Head of caudate nucleus (tissue), 42 donors: ENCODE measurements at places on chromosomes 16 and 17.

DNA sequence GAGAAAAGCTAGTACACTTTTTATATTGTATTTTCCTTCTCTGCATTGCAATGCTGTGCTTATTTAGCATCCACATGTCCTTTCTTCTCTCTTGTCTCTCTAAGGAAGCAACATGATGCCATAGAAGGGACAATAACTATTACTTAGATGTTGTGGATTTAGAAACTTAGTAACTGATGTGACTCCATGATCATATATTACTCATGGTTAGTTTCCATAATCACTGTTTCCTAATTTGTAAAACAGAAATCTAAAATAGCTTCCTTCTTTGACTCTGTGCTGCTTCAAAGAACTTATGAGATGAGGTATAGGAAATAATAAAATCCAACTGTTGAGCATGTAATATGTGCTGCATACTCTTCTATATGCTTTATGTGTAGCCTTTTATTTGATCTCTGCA lies 6.6 kb upstream of the ABCA5 start:
- DNase-seq, result no peak

- DNase-seq, result no peak
Measured at GRCh38 chr17:32523827-32524552, 37.2 kb downstream of the CDK5R1 start.

GRCh38 chr17:50465635-50466034 lies 3.0 kb downstream of the CHAD start:
- DNase-seq, result no peak

- no peak for DNase-seq
Measured at GRCh38 chr16:17548825-17549224, 78.1 kb upstream of the XYLT1 start.

DNA sequence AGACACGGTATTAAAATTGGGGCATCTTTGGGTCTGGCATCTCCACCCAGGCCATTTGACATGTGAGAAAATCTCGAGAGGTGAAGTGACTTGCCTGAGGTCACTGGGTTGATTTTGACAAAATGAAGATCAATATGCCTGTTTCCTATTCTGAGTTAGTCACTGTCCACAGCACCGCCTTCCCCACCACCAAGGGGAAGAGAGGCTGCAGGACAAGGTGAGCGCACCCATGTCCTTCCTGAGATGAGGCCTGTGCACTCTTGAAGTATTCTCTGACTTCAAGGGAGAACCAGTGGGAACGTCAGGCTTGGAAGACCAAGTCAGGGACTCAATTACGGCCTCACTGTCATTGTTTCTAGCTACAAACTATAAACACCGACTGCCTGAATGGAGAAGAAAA lies 49.9 kb upstream of the WSB1 start:
- no peak for DNase-seq

DNA sequence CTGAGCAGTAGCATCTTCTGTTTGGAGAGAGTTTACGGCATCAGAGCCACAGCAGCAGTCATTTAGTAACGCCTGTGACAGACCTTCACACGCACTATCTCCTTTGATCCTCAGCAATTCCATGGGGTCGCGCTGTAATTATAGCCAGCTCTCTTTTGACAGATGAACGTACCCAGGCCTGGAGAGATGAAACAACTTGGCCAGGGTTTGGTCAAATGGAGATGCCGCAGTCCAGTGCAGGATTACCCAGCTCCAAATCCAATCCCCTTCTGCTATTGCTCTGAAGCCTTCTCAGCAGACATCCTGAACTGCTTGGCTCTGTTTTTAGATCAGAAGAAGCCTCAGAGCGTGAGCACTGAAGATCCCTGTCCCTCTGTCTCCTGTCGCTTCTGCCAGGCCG lies 83.9 kb downstream of the SOX9 start:
- DNase-seq, result no peak

DNA sequence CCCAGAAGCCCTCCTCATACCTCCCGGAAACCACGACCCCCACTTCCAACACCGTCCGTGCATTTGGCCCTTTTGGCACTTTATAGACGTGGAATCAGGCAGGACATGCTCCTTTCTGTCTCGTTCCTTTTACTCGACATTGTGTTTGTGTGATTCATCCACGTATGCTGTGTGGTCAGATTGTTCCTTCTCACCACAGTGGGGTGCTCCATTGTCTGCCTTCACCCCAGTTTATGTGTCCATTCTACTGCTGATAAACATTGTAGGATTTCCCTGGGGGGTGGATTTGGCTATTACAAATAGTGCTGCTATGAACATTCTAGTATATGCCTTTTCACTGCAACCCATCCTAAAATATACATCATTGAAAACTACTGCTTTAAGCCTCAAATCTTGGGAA lies 28.9 kb upstream of the RPH3AL start:
- no peak for DNase-seq

DNA sequence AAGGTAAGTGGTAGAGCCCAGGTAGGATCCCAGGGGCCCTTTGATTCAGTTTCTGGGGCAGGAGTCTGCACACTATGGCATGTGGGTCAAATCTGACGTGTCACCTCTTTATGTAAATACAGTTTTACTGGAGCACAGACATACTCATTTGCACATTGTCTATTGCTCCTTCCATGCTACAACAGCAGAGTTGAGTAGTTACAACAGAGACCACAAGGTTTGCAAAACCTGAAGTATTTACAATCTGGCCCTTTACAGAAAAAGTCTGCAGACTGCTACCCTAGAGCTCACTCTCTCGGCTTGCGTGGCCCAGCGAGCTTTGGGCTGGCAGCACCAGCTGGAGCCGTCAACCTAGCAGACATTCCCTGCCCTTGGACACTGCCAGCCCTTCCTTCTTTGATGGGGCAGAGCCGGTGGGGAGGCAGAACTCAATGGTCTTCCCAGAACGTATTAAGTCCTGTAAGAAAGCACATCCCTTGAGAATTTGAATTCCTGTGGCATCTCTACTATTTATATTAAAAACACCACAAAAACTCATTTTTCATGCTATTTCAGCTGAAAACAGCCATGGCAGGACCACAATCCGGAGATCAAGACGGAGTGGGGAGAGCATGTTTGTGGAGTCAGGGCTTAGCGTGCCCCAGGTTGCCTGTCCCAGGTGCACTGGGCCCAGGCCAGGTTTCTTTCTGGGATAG lies 133.1 kb upstream of the NUDT7 start:
- DNase-seq, result no peak

GRCh38 chr17:78355045-78355641 lies 4.7 kb downstream of the SOCS3 start:
- DNase-seq, result no peak

DNA sequence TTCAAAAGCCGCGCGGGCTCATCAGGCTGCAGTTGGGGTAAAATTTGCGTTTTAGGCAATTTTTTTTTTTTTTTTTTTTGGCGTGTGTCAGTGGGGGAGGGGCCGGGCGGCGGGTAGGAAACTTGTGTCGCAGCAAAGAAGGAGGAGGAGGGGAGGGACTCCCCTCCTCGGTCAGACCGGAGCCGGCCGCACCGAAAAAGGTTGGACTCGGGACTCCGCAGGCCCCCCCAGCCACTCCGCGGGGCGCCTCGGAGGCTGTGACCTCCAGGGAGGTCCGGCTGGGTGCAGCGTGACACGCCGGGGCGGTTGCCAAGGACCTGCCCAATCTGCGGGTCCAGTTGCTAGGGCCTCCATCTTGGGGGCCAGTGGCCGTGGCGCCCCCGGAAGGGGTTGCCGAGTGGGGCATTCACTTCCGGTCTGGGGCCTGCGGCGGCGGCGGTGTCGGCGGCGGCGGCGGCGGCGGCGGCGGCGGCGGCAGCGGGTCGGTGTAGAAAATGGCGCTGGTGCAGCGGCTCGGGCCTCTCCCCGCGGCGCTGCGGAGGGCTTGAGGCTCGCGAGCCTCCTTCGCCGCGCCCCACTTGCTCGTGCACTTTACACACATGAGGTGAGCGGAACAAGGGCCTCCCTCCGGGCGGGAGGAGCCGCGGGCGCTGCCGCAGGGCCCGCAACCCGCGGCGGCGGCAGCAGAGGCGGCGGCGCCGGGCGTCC lies at the start of gene TNRC6A:
Gene TNRC6A, plus strand, starts transcription at position 409 of the 708 bp plus-strand sequence. Its CDS starts 191 bp downstream, at position 600.
- peak; percentile 92 for DNase-seq

- no peak for DNase-seq
Measured at GRCh38 chr16:68421076-68421475, 27.2 kb downstream of the SMPD3 start.

GRCh38 chr16:55323637-55324271 lies at the start of gene IRX6:
IRX6 (plus strand) TSS chr16:55324203; CDS start chr16:55325092, 889 bp downstream.
- peak; percentile 48 for DNase-seq

- DNase-seq, result no peak
Measured at GRCh38 chr17:60792250-60792898, 114.7 kb downstream of the BCAS3 start.

DNA sequence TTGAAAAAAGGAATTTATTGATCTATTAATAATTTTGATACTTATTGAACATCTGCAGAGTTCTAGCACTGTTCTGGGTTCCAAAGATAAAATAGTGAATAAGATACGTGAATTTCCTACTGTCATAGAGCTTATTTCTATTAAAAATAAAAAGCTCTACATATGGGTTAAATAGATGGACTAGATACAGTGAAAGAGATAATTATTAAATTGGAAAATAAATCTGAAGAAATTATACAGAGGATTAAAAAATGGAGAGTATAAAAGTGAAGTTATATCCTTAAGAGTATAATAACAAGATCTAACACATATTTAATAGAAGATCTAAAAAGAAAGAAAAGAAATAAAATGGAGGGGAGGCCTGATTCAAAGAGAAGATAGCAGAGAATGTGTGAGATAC lies 10.1 kb upstream of the ABCA5 start:
- DNase-seq, result no peak

- DNase-seq, result no peak
Measured at GRCh38 chr17:35630530-35631148, 43.5 kb downstream of the AP2B1 start.
